Adrenal gland (tissue), 19 donors: ENCODE measurements at places on chromosomes 16 and 17. TPM values are rescaled to one million over a fixed set of nuclear protein-coding genes. Genes with fewer than 3 reads are reported as not detected.

Gene OTOP2
- not detected for total RNA-seq

Gene HSPB9
- 0.27 TPM for total RNA-seq

- DNase-seq = no peak
These were observed 58.2 kb downstream of the MYH11 start for GRCh38 chr16:15798671-15799070.

GRCh38 chr16:30728899-30729672, 19.1 kb upstream of the PHKG2 start:
- no peak for DNase-seq

DNA sequence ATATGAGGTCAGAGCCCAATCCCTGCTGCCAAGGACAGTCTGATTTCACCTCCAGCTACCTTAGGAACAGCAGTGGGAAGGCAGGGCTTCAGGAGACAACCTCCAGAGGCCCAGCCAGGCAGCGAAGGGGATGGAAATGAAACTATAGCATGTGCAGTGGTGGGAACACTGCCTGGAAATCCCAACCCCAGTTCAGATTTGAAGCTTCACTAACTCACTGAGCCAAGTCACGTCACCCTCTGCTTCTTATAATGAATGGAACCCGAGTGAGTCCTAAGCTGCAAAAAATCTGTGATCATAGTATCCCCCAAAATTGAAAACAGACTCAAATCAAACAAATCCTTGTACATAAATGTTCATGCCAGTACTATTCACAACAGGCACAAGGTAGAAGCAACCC, 36.0 kb upstream of the SLC39A11 start:
- no peak for DNase-seq

DNA sequence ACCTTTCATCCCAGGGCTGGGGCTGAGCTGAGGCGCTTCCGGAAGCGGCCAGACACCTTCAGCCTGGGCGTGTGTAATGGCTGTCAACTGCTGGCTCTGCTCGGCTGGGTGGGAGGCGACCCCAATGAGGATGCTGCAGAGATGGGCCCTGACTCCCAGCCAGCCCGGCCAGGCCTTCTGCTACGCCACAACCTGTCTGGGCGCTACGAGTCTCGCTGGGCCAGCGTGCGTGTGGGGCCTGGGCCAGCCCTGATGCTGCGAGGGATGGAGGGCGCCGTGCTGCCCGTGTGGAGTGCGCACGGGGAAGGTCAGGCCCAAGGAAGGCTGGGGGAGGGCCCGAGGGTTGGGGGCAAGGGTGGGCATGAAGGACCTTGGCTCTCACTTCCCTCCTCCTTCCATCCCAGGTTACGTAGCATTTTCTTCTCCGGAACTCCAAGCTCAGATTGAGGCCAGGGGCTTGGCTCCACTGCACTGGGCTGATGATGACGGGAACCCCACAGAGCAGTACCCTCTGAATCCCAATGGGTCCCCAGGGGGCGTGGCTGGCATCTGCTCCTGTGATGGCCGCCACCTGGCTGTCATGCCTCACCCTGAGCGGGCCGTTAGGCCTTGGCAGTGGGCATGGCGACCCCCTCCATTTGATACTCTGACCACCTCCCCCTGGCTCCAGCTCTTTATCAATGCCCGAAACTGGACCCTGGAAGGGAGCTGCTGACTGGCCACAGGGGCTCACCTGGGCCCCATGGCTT, 19.6 kb downstream of the PFAS start:
- DNase-seq = no peak

DNA sequence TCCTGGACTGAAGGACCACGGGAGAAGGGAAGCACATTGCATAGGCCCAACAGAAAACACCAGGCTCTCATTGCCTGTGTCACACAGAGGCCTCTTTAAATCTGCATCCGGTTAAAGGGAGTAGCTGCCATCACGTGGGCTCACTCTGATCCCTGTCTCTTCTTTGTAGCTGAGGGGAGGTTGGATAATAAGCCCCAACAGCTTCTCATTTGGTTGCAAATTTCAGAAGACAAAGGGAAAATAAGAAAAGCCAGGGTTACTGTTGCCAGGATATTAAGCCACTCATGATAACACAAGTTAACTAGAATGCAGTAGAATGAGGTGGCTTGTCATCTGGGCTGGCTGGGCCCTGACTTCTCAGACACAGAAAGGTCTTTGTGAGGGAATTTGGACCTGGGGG, 325.1 kb upstream of the ERCC4 start:
- DNase-seq = no peak

GRCh38 chr16:20747030-20747816, 5.6 kb upstream of the THUMPD1 start:
- DNase-seq = no peak

DNA sequence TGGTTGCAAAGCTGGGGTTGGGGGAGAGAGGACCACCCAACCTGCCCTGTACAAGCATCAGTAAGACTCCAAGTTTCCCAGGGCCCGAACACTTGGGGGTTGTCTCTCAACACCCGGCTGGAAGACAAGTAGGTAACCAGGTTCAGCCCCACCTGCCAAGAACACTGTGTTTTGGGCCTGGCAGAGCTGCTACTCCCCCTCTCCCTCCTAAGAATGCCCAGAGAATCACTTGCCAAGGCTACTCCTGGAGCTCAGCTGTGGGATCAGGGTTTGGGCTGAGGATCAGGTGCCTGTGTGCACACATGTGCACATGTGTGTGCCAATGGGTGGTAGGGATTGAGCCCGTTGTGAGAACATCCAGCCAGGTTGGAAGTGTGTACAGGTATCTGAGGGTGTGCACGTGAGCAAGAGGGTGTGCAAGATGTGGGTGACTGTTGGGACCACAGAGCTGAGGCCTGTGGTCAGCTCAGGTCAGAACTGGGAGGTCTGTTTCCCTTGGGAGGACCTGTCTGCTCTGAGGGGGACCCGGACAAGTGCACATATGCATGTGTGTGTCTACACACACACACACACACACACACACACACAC, 2.3 kb downstream of the HSD11B2 start:
- DNase-seq = no peak

GRCh38 chr16:17258848-17259713, 211.7 kb downstream of the XYLT1 start:
- DNase-seq = no peak

GRCh38 chr16:11280616-11281522, at the start of gene PRM1:
PRM1 (minus strand) TSS chr16:11281330; CDS start chr16:11281238, 92 bp downstream.
- no peak for DNase-seq

GRCh38 chr17:45042346-45043120, 8.9 kb downstream of the DCAKD start:
- DNase-seq = no peak
